ENCODE measurements at places on chromosomes 5 and 9. TPM values are rescaled to one million over a fixed set of nuclear protein-coding genes. Genes with fewer than 3 reads are reported as not detected.

SPAG8 gene
- total RNA-seq, result 0.69 TPM

NR6A1 gene
- 1.2 TPM for total RNA-seq

EGFLAM gene
- total RNA-seq, result 1.6 TPM

IRX4 gene
- not detected for total RNA-seq

RELL2 gene
- 3.1 TPM for total RNA-seq
